NCI-H1092 treated with DMSO at 0.1 percent for 48 hours (cell line): ENCODE measurements at places on chromosomes 6 and 20.

DNA sequence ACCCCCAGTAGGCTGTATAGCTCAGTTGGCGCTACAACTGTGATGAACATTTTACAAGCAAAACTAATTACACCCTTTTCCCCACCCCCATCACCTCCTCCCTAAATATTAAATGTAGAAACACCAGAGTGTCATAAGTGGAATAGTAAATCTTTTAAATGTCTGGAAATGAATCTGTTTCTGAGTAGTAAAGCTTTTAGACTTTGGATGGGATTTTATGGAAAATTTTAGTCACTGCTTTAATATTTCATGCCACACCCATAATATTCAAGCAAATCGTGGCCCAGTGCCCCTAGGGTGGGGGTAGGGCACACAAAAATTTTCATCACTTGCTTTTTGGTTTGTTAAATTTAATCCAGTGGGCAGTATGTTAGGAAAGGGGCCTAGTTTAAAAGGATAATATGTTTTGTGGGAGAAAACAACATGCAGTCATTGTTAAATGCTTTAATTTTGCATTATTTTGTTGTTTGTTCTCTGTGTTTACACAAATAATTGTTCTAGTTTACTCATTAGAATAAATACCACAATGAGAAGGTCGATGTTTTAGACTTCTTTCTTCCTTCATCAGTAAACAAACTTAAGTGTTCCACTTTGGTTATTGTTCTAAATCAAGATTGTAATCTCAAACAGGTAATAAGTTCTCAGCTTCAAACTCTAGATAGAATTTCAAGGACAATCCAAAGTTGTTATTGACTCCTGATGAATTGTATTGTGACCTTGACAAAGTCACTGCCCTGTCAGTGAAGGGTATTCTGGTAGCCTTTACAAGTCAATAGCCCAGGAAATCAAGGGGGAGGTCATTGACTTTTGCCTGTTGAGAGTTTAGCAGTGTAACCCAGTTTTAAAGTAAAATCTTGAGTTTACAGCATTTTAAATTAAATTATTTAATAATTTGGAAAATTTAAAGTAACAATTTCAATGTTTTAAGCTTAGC, 79.2 kb downstream of the CBFA2T2 start:
- peak; percentile 27 for DNase-seq

DNA sequence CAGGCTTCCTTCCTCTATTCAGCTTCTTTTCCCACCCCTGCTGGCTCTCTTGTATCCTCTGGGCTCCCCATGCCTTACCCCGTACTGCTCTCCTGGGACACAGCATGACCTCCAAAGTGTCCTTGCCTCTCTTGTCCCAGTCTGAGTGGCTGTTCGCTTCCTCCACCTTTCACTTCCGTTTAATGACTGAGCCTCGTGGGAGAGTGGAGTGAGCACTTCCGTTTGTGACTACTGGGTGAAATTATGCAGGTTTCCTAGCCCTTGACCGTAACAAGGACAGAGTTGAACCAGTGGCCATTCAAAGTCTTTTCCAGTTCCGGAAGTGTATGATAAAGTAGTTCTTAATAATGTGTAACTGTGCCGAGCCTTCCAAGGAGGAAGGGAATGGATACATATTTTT, 109.2 kb downstream of the ARID1B start:
- DNase-seq: no peak

DNA sequence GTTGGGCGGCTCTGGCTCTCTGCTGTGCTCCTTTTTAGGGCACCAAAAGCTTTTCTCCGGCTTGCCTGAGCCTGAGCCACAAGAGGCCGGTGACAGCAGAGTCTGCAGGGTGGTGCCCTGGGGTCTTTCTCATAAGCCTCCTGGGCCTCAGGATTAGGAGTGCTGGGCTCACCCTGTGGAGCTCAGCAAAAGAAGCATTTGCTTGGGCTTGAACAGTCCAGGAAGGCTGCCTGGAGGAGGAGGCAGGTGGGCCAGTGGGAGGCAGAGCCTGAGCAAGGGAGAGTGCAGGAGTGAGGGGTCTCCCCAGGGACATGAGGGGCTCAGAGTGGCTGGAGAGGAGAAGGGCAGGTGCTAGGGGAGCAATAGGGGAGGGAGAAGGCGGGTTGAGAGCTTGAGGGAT, 32.9 kb upstream of the MRGBP start:
- no peak for DNase-seq

GRCh38 chr20:39395478-39396291, 433.5 kb downstream of the DHX35 start:
- DNase-seq: no peak

GRCh38 chr6:117441824-117442264, 16.1 kb upstream of the ROS1 start:
- DNase-seq: no peak

DNA sequence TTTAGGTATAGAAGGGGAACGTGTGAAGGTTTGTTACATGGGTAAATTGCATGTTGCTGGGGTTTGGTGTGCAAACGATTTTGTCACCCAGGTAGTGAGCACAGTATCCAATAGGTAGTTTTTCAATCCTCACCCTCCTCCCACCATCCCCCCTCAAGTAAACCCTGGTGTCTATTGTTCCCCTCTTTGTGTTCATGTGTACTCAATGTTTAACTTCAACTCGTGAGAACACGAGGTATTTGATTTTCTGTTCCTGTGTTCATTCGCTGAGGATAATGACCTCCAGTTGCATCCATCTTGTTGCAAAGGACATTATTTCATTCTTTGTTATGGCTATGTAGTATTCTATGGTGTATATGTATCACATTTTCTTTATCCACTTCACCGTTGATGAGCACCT, 11.6 kb upstream of the VNN1 start:
- no peak for DNase-seq

- DNase-seq: no peak
These were observed 126.9 kb upstream of the BMP5 start for GRCh38 chr6:56002336-56002735.

DNA sequence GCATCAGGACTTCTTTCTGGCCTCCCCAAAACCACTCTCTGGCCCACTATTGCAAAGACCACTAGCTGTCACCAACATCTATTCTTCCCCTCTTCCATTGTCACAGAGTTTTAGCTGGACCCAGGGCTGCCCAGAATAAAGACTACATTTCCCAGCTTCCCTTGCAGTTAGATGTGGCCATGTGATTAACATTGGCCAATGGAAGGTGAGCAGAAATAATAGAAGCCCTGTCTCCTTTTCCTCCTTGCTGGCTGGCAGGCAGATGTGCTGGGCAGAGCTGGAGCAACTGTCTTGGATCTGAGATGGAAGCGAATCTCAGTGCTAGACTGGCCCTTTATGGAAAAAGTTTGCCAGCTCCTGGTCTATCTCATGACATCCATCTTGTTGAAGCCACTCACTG, 97.0 kb downstream of the KCNB1 start:
- peak; percentile 25 for DNase-seq

GRCh38 chr6:4093288-4093687, 14.4 kb upstream of the FAM217A start:
- no peak for DNase-seq

DNA sequence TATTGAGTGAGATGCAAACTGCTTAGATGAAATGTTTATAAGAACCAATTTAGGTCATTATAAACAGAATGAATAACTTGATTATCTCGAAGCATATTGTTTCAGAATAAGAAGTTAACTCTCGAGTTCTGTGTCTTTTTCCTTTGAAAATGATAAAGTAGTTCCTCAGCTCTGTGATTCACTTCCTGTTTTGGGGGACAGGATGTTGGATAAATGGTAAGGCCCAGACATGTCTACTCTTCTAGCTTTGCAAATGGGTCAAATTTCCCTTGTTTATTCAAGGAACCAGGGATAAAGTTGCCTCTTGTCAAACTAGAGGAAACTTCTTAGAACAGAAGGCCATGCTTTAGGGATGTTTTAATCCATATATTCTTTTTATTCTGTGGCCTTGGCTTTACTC, 246.9 kb downstream of the SOX4 start:
- no peak for DNase-seq

- DNase-seq: no peak
These were observed 24.6 kb downstream of the RNF24 start for GRCh38 chr20:3990716-3991115.

DNA sequence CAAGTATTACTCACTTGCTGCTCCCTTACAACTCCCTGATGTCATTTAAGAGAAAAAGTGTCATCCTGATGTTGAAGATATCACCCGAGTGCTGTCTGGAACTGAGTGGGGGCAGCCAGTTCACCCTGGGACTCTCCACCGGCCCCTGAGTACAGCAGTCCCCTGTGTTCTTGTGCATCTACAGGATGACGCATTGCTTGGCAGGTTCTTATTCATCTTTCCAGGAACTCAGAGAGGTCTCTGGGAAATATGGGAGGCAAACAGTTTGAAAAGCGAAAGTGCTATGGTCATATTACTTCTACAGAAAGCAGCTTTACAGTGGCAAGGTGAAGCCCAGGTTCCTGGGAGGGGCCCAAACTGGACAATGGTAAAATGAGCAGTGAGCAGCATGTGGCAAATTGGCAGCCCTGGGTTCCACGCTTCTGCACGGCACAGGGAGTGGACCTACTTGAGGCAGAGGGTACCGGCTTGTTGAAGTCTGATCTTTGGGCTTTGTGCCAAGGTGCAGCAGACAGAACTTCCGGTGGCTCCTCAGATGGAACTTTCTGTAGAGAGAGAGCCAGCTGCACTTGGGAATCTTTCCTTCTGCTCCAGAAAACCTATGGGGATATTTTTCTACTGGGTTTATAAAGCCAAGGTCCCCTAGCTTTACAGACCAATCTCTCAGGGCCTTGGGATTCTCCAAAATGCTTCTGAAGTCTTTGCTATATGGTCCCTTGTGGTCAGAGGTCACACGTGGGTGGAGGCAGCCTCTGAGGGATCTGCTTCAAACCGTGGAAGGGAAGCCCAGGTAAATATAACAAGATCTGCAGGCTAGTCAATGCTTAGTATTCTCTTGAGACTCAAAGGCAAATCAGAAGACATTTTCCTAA, 128.3 kb downstream of the MAP3K7 start:
- no peak for DNase-seq

GRCh38 chr20:60877071-60877857, 374.8 kb upstream of the CDH4 start:
- DNase-seq: no peak

DNA sequence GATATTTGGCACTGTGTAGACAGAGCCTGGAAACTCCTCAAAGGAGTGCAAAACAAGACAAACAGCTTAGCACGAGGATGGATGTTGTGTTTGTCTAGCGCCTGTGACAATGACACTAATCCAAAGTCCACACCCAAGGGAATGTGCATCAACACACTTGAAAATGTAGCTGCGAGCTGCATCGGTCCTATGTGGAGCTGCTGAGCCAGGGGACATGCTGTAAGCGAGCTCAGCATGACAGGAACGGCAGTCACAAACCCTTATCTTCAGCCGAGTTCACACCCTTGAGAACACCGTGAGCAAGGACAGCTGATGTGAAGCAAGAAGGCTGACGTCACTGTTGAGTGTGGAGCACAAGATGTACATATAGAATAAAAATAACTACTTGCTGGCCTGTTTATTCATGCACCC, 684.3 kb downstream of the QKI start:
- DNase-seq: no peak

GRCh38 chr6:136319732-136320131, 30.1 kb upstream of the BCLAF1 start:
- DNase-seq: no peak

- DNase-seq: no peak
These were observed 116.3 kb upstream of the EMILIN3 start for GRCh38 chr20:41482647-41483552.

DNA sequence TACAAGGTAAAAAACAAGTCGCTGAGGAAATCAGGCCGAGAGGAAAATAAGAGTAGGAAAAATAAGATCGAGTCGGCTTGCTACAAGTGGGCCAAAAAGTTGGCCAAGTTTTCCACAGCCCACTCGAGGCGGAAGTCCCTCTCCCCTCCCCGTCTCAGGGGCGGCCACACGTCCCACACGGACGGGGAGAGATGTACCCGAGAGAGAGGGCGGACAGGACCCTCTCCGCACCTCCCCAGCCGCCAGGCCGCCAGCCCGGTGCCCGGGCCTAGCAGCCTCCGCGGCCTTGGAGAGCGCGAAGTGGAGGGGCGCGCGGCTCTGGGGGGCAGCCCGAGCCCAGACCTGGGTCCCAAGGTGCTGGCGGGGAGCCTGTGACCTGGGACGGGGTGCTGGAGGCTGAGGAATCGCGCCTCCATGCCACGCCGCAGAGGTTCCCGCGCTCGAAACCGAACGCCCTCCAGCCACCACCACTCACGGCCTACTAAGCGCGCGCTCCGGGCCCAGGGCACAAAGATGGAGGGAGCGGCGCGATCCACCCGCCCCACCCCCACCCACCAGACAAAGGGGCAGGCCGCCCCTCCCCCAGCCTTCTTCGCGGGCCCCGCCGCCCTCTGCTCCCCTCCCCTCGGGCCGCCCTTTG, 1.9 kb upstream of the HMGA1 start:
- DNase-seq: no peak

DNA sequence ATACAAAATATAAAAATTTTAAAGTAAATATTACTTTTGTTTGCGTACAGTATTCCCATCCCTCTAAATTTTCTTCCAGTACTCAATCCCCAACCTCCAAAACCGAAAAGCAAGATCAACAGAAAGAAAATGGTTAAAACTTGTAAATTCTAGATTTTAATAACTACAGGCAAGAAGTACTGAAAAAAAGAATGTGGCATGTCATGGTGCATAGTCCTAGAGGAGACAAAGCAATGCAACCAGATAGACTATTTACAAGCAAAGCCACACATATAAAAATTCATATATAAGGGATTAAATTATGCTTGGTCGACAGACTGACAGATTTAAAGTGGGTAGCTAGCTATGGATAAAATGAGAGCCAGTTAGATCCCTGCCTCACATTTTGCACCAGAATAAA, 56.5 kb upstream of the HFE start:
- DNase-seq: peak; percentile 37

DNA sequence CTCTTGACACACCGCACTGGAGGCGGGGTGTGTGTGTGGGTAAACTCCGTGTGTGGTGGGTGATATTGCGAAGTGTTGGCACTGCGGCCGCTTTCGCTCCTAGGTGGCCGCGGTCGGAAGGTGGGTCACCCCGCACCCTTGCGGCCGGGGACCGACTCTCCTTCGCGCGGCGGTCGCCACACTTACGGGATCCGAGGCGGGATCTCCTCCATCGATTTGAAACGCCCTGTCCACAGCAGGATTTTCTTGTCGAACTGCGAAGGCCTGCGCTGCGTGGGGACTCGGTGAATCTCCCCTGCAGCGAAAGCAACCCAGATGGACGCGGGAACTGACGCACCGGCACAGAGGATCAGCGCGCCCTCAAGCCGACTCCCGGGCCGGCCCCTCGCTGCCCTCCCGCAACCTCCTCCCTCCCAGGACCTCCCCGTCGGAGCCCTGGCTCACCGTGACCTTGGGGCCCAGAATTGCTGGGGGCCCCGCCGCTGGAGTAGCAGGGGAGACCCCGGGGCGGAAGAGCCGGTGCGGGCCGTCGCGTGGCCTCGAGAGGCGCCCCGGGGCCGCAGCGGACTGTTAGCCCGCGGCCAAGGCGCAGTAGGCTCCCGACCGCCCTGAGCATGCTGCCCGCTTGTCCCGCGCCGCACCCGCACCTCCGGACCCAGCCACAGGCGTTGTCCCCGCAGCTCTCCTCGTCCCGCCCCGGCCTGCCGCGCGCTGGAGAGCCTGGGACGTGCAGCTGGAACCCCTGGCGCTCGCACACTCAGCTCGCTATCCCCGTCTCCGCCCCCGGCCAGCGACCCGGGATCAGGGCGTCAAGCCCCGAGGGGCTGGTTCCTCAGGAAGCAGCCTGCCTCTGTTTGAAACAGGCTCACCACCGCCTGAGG, at the start of gene FAM162B:
Gene FAM162B (minus strand): TSS at position 759 of the 881 bp plus-strand sequence. CDS start 143 bp downstream, at position 616.
- no peak for DNase-seq

GRCh38 chr20:25699914-25700313, 3.3 kb upstream of the ZNF337 start:
- DNase-seq: no peak
